ENCODE measurements at places on chromosomes 4 and X.

- DNase-seq, result no peak
Observed at GRCh38 chrX:57172544-57172943, 35.3 kb upstream of the SPIN2A start.

GRCh38 chrX:6456196-6456595, 78.7 kb downstream of the VCX3A start:
- DNase-seq, result no peak

DNA sequence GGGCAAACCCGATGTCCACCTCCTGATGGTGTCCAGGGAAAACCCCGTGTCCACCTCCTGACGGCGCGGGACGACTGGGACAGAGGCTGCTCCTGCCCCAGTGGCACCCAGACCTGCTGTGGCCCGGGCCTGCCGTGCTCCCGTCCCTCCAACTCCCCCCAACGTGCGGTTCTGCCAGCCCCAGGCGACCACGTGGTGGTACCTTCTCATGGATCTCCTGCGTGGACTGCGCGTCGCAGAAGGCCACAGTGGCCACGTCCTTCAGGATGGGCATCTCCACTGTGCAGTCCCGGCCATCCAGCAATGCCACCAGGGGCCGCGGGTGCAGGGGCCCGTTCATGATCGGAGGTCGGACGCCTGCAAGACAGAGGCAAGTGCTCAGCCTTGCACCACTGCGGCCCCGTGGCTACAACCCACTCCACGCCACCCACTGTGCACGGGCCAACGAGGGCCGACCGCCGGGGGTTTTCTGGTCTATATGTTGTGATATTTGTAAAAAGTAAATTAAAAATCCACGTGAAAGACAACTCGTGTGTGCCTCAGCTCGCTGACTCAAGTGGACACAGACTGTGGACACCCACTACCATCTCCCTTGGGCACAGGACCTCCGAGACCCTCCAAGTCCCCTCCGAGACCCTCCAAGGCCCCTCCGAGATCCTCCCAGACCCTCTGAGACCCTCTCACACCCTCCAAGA, 10.8 kb downstream of the CTBP1 start:
- no peak for DNase-seq

- DNase-seq, result no peak
Observed at GRCh38 chr4:68658672-68659071, 11.8 kb downstream of the UGT2B15 start.

- DNase-seq, result no peak
Observed at GRCh38 chr4:113385281-113385899, 335.9 kb downstream of the ANK2 start.

DNA sequence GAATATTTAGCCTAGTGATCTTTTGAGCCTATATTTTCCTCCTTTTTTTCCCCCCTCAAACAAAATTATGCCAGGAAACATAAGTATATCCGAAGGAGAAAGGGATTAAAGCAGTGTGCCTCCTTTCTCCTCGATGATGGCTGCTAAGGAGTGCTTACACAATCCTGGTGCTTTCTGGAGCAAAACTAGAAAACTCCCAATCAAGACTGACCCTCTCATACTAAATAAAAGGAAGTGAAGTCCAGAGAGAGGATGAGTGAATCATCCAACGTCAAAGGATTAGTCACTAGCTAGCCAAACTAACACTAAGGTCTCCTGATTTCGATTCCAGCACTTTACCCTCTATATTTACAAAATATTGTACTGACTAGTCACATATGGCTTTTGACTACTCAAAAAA, 146.8 kb downstream of the PPP3CA start:
- peak; percentile 82 for DNase-seq

- DNase-seq, result no peak
Observed at GRCh38 chr4:3493720-3494461, 30.8 kb downstream of the DOK7 start.

DNA sequence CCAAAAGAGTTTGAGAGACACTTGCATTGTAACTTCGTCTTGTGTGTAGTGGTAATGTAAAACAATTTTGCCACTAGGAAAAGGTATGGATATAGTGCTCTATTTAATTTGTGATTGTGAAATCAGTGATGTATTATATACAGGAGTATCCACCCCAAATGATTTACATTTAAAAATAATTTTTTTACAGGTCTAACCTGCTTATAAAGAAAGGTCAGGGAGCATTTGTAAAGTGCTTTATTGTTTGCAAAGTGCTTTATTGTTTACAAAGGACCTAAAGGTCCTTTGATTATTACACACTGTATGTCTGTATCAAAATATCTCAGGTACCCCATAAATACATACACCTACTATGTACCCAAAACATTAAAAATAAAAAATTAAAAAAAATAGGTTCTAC, 70.3 kb downstream of the DCK start:
- DNase-seq, result no peak

DNA sequence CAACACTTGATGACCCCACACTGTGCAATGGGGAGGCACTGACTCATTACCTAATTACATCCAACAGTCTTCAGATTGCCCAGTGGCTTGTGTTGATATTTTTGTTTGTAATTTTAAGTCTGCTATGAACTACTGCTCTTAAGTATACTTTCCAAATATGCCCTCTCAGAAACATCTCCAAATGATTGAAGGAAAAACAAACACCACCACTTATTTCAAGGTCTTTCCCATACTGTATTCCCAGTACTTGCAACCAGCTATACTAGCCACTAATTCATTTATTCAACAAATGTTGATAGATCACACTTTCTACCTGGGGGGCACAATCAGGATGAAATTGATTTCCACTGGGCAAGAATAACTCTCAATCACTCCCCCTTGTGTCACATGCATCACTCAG, 302.2 kb upstream of the CPEB2 start:
- no peak for DNase-seq

GRCh38 chrX:44874420-44875184, 1.6 kb downstream of the KDM6A start:
- DNase-seq, result peak; percentile 40

DNA sequence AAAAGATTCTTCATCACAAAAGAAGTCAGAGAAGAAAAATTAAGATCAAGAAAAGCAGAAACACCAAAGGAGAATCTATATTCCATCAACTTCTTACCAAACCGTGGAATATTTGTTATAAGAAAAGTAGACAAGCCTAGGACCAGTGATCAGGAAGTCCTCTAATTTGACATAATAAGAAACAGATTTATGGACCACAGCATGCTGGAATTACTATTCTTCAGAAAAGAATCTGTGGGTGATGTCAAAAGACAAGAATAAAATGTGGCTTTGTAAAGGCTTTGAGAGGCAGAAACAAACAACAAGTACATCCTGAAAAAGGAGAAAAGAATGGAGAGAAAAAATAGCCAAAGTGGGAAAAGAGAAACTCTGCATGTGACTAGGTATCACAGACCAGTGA, 123.3 kb downstream of the SLC10A7 start:
- DNase-seq, result no peak

- DNase-seq, result no peak
Observed at GRCh38 chr4:176668324-176668723, 124.4 kb downstream of the VEGFC start.

GRCh38 chrX:154084449-154085300, 12.8 kb downstream of the MECP2 start:
- DNase-seq, result peak; percentile 78

DNA sequence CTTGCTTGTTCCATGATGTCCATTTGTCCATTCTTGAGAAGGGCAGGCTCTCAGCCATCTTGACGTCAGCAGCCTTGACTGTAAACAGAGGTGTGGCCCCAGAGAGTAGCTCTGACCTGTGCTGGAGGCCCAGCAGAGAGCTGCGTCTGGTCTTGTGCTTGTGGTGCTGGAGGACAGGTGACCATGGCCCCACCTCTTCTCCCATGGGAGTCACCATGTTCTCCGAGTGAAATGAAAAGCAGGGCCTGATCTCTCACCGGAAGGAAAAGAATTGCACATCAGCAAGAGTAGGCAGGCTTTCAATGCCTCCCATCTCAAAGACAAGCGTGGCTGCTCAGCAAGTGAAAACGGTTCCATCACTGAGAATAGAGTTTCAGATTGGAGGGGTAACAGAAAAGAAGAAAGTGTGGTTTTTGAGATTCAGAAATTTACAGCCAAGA, 11.5 kb downstream of the PARM1 start:
- no peak for DNase-seq

DNA sequence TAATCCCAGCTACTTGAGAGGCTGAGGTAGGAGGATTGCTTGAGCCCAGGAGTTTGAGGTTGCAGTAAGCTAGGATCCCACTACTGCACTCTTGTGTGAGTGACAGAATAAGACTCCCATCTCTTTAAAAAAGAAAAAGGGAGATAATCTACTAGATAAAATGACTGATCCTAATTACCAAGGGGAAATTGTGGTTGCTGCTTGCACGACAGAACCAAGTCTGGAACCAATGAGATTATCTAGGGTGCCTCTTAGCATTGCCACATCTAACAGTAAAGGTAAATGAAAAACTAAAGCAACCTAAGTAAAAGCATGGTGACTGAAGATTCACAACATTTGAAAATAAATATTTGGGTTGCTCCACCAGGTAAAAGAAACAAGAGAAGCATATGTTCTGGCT, 185.1 kb downstream of the PDHA2 start:
- DNase-seq, result no peak

- DNase-seq, result no peak
Observed at GRCh38 chr4:54487491-54487890, 170.3 kb upstream of the KIT start.

- no peak for DNase-seq
Observed at GRCh38 chrX:130801901-130802300, 101.1 kb downstream of the ENOX2 start.

DNA sequence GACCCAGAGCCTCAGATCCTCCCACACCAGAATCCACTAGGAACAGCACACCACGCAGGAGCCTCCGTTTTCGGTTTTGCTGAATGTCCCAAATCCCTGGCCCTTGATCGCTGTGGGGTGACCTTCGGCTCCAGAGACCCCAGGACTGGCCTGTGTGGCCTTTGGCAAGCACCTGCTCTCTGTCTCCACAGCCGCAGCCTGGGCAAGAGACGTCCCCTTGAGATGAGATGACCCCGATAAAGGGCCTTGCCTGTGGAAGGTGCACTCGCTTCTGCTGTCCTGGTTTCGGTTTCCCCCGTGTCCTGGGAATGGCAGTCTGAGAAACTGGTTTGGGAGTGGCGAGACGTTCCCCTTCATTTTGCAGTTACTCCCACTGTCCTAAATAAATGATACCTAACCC, 9.6 kb downstream of the PSAPL1 start:
- DNase-seq, result no peak

DNA sequence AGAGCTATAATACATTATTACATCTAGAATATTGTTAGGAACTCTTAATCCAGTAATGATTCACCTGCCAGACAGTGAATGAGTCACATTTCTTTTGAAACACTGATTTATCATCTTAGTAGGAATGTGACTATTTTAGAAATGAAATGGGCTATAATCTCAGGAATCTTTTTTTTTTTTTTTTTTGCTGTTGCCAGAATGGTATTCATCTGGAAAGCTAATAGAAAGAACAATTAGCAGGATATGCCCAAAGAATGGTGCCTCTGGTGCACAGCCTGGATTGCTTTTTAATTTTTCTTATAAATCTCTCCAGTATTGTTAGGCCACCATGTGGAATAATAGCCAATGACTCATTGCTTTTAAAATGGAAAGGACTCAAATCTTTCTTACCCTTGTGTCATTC, 181.1 kb upstream of the SMIM31 start:
- no peak for DNase-seq

DNA sequence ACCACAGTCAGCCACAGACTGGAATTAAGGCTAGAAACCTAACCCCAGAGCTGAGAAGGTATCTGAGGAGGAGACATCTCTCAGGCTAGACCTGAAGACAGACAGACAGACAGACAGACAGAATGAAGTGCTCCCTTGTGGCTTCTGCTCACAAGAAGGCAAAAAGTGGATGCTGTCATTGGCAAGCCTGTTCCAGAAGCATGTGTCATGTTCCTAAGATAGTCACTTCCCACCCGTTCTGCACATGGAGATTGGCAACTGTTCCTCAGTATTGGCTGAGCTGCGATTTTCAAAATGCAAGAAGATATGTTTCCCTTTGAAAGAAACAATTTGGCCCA, 166.4 kb downstream of the NSUN7 start:
- DNase-seq, result peak; percentile 58

GRCh38 chr4:88690355-88690754, 7.3 kb downstream of the NAP1L5 start:
- DNase-seq, result peak; percentile 13

- DNase-seq, result peak; percentile 86
Observed at GRCh38 chr4:13656569-13657405, 29.3 kb upstream of the BOD1L1 start.
